ENCODE measurements at places on chromosomes 7 and 10.

DNA sequence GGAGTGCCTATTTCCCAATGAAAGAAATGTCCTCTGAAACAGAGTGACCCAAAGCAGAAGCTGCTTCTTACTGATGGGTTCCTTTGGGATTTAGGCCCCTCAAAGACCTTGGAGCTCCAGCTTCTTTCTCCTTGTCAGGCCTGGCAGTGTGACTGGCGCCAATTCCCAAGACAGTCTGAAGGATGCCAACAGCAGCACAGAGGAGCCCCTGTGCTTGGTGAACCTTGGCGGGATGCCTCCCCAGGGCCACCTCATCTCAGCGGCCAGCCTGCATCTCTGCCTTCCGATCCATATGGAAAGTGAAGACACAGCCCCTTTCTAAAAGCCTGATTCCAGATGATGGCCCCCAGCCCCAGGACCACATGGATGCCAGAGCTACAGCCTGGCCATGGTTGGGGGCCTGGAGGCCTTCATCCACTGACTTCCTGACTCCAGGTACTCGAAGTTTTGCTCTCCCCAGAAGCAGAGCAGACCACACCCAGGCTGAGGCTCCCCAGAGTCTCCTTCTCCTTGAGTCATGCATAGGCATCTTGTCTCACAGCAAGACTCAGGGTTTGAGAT, 45.4 kb downstream of the FBXW4 start:
- DNase-seq, result no peak

DNA sequence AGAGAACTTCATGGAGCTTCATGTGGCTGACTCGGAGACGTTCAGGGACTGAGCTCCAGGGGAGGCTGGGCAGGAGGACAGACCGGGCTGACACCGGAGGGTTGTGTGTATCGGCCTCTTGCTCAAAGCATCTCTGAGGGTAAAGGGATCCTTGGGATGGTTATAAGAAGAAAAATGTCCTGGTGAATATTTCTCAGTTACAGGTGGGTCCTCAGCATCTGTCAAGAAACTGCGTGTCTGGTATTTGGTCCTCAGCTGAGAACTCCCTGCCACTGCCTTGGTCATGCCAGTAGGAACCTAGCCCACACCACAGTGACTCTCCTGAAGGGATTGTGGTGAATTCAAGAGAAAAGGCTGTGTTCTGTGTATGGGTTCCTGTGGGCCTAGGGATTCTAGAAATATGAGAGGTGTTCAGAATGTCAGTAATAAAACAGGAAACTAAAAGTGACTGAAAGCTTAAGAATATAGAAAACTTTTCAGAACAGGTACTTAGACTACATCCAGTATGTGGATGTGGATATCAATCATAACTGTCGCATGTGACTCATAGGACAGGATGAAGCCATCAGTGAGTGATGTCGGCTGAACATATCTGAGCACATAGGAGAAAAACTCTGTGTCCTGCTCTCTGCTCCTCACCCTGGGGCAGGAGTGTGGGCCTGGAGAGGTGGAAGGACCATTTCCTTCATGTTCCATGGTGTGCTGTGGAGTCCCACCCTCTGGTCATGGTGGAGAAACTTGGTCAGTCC, 28.4 kb downstream of the MBL2 start:
- no peak for DNase-seq

DNA sequence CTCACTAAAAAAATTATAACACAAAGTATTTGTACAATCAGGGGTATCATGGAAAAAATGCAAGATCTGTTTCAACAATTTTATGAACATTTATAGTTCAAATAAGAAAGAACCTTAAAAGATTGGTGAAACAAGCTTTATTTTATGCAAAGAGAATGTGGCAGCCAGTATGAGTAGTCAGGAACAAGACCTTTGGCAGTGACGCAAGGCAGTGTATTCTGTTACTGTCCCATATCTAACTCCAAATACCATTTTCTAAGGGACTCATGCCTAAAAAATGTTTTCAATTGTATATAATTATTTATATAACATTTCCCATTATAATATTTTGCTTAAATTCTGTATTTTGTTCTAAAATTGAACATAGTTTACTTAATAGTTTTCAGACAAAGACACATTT, 19.1 kb upstream of the FAM53B start:
- DNase-seq, result no peak

DNA sequence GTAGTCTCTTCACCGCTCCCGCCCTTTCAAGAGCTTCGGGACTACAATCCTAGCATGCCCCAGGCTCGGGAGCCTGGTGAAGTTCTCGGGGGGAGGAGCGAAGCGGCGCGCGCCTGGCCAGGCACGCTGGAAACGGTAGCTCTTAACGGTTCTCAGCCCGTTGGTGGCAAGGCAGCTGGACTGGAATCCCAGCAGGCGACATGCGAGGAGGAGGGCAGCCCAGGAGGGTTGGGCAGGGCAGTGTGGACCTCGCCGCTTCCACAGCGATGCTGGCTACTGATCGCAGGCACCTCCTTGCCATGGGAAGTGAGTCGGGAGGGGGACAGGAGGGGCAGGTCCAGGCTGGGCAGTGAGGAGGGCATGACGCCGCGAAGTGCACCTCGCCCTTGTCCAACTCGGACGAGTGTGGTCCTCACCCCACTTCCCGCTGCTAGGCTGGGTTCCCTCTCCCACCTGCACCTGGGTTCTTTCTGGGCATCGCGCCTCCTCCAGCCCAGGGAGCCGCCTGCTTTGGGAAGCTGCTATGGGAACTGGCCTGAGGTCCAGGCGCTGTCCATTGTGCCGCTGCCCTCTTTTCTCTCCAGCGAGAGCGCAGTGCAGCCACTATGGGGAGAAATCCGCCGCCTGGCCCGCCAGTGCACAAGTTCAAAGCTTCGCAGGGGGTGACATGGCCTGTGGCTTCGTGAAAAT, 367.8 kb upstream of the NUPR2 start:
- DNase-seq, result no peak

- no peak for DNase-seq
Observed at GRCh38 chr10:24114556-24114955, 94.4 kb upstream of the KIAA1217 start.

GRCh38 chr10:130507461-130507860, 371.3 kb downstream of the GLRX3 start:
- no peak for DNase-seq

GRCh38 chr10:51707821-51708424, 8.5 kb upstream of the CSTF2T start:
- no peak for DNase-seq

DNA sequence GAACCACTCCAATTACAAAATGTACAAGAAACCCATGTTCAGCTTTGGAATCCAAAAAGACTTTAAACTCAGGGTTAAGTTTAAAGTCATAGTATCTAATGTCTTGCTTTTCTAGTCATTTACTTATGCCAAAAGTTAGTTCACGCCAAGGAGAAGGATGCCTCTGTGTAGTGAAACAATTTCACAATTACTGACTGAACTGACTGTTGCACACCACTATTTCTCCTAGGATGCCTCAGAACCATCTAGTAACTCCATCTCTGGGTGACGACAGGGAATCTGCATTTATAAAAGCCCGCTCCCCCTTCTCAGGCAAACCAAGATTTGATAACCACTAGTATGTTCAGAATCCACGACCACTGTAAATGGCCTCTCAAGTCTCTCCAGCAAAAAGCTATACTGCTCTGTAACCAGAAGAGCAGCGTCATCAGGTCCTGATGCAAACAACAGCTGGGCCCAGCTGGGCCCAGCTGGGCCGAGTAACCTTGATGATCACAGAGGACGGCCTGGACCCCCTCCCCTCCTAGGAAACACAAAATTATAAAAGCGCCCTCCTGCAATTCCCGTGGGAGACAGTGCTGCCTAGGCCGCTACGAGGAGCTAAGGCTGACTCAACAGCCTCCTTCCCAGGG, 680 bp upstream of the ADO start:
- DNase-seq, result no peak

DNA sequence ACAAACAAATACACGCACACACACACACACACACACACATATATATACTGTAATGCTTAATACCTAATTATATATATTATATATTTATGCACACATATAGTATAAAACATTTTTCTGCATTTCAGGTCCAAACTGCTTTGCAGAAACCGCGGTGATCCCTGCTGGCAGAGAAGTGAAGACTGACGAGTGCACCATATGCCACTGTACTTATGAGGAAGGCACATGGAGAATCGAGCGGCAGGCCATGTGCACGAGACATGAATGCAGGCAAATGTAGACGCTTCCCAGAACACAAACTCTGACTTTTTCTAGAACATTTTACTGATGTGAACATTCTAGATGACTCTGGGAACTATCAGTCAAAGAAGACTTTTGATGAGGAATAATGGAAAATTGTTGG, 138.5 kb downstream of the VWC2 start:
- no peak for DNase-seq

- DNase-seq, result no peak
Observed at GRCh38 chr10:75972491-75973276, 541.3 kb downstream of the LRMDA start.

DNA sequence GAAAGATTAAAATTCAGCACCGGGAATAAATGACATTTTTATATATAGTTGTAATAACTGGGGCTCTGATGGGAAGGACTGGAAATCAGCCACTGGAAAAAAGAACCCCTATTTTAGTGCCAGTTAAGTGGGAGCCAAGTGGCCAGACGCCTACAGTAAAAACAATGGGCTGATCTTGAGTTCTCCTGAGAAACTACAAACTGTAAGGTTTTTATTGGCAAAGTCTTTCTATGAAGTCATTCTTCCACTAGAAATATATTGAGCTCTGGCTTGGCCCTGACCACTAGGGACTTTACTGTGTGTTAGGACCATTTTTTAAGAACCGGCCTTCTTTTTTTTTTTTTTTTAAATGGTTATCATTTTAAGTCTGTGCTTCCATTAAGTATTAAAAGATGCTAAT, 79.6 kb downstream of the ZNF22 start:
- no peak for DNase-seq

DNA sequence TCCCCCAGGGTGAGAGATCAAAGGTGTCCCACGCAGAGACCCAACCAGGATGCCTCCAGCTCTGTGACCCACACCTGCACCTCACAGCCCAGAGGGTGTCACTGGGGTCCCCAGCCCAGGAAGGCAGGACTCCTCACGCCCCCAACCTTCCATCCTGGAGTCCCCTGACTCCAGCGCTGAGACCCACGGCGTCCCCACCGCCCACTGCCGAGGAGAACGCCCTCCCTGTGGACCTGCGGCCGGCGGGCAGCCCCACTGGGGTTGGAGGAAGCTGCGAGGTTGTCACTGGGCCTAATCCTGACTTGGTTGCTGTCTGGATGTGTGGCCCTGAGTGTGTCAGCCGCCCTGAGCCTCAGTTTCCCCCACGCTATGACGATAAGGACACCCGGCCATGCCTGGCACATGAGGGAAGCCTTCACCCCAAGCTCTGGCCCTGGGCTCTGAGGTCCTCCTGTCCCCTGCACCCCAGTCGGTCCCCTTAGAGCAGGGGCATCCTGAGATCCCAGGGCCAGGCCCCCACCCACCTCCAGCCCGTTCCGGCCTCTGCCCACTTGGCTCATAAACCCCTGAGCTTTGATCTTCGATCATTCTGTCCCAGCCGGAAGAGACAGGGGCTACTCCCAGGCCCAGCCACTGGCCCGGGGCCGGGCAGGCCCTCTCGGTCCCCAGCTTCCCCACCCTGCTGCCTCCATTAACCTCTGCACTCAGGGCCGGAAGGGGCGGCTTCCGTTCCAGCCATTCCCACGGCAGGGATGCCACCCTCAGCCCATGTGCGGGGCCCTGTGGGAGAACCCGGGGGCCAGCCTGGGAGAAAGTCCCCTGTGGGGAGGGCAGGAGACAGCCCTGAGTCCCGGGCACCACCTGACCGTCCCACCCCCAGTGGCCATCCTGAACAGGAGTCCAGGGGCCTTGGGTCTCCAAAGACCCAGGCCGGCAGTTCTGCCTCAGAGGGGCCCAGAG, 113.2 kb downstream of the MICALL2 start:
- no peak for DNase-seq

DNA sequence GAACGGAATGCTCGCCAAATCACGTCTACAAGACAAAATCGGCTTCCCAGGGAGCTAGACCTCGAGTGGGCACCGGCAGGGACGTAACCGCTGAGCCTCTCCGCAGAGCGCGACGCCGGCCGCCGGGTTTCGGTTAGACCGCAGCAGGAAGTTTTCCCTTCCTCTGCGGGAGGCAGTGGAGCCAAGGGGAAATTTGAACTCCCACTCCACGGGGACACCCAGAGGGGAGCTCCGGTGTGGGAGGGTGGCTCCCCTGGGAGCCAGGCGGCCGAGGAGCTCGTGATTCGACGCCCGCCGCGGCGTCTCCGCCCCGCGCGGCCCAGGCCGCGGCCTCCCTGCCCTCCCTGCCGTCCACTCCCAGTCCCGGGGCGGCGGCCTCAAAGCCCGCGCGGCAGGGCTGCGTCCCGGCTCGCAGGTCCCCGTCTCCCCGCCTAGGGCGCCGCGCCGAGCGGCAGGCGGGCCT, 426 bp downstream of the SYPL1 start:
- peak; percentile 17 for DNase-seq

- DNase-seq, result no peak
Observed at GRCh38 chr10:30980951-30981616, 50.6 kb downstream of the ZNF438 start.

DNA sequence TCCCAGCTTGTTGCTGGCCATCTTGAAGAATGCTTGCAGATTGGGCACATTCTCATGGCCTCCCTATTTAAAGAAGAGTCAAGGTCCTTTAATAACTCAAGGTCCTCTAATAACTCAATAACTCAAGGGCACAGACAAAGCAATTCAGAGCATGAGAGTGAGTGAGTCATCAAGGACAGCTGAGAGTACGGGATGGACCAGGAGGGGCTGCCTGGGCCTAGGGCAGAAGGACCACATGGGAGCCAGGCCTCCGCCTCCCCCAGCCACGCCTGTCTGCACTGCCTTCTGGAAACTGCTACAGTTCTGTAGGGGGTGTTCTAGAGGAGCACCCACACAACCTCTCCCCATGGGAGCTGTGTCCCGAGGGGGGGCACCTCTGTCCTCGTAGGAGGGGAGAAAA, 48.9 kb downstream of the ZNF503 start:
- DNase-seq, result no peak

DNA sequence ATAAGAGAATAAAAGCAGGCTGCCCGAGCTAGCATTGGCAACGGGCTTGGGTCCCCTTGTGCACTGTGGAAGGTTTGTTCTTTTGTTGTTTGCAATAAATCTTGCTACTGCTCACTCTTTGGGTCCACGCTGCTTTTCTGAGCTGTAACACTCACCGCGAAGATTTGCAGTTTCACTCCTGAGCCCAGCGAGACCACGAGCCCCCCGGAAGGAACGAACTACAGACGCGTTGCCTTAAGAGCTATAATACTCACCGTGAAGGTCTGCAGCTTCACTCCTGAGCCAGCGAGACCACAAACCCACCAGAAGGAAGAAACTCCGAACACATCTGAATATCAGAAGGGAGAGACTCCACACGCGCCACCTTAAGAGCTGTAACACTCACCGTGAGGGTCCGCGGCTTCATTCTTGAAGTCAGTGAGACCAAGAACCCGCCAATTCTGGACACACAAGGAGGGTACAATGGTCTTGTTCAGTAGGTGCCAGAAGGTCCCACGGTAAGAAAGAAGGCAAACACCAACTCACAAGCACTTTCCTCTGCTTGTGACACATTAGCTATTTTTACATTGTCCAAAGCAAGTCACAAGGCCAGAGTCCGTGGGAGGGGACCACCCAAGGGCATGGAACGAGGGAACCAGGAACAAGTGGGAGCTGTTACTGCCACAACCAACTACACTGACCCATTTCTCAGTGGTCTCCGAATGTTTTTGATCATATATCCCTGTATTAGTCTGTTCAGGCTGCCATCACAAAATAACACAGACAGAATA, 29.2 kb upstream of the CACUL1 start:
- no peak for DNase-seq

All from 8988T (cell line).